NCI-H345 (cell line): ENCODE measurements at places on chromosomes 7 and 10.

DNA sequence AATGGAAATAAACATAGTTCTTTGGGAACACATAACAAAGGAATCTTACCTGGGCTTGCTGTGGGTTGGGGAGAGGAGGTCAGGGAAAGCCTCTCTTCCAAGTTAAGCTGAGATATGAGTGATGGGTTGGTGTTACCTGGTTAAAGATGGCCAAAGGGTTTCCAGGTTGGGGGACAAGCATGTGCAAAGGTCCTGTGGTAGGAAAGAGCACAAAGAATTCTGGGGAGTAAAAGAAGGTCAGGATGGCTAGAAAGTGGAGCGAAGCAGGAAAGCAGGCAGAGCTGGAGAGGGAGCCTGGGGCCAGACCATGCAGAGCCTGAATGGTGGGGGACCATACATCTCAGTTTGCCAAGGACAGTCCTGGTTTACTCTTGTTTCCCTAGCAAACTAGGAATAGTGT is 133.2 kb downstream of the CFAP58 start:
- DNase-seq: no peak

DNA sequence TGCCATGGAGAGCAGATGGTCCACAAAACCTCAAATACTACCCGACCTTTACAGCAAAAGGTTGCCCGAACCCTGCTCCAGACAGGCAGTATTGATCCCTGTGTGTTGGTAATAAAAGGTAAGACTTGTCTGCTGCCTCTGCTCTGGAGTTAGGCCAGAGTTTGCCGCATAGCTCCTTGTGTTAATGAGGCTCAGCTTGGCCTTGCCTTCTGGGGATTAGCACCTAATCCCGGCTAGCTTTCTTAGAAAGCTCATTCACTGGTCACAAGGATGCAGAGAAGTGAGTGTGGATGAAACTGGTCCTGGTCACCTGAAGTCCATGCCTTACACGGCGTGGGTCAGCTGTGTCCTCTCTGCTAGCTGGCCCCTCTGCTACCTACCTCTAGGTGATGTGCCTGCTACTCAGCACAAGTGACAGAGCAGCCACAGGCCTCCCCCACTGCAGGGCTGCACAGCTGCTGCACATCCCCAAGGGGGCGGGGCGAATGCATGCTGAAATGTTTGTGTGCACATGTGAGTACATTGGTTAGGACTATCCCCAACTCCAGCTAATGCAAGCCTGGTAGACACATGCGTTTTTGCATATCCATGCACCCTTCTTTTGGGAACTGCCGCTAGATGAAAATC is 31.7 kb upstream of the SYPL1 start:
- no peak for DNase-seq

DNA sequence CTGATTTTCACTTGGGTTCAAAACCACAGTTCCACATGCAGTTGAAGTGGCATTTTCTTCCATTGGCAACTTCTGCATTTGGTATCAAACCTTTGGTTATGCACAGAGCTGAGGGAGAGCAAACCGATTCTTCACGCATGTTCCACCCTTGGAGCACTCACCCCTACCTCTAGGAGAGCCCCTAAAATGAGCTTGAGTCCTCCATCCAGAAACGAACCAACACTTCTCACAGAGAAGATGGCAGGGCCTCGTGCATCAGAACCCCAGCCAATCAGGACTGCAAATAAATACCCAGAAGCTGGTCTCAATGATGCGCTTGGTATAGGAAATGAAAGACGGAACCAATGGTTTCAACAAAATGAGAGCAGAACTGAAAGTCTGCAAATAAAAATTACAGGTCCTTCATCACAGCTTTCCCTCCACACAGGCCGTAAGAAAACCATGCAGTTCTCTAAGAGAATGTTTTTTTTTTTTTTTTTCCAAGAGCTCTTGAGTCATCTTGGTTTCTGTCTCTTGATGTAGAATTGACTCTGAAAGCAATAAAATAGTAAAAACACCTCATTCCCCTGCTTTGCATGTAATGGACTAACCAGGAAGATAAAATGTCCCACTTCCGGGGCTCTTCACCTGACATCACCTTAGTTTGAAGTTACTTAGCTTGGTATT is 23.9 kb downstream of the KLF6 start:
- DNase-seq: no peak

DNA sequence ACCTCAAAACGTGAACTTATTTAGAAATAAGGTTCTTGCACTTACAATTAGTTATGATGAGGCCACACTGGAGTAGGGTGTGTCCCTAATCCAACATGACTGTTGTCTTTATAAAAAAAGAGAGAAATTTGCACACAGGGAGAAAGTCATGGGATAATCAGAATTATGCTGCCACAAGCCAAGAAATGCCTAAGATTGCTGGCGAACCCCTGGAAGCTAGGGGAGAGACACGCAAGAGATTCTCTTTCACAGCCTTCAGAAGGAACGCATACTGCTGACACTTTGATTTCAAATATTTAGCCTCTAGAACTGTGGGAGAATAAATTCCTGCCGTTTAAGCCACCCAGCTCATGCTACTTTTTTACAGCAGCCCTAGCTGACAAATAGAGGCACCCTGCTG is 138.3 kb downstream of the CCDC71L start:
- no peak for DNase-seq

DNA sequence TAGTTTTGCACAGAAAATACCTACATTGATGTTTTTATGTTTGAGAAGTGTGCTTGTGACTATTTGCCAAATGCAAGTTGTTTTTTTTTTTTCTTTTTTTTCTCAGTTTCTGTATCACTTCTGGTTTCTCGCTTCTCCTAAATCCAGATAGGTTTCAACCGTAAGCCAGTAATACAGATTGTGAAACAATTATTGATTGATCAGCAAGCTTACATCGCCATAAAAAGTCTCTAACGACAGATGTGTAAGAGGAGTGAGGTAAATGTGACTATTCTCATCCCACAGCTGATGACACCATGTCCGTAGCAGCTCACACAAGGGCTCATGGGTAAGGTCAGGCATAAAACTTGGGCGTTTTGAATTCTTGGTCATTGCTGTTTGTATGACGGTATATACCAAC is 202.8 kb upstream of the AKR1E2 start:
- no peak for DNase-seq

- no peak for DNase-seq
Measured at GRCh38 chr10:72066318-72067284, 21.8 kb downstream of the SPOCK2 start.

- DNase-seq: no peak
Measured at GRCh38 chr10:16612115-16612980, 90.7 kb upstream of the C1QL3 start.

DNA sequence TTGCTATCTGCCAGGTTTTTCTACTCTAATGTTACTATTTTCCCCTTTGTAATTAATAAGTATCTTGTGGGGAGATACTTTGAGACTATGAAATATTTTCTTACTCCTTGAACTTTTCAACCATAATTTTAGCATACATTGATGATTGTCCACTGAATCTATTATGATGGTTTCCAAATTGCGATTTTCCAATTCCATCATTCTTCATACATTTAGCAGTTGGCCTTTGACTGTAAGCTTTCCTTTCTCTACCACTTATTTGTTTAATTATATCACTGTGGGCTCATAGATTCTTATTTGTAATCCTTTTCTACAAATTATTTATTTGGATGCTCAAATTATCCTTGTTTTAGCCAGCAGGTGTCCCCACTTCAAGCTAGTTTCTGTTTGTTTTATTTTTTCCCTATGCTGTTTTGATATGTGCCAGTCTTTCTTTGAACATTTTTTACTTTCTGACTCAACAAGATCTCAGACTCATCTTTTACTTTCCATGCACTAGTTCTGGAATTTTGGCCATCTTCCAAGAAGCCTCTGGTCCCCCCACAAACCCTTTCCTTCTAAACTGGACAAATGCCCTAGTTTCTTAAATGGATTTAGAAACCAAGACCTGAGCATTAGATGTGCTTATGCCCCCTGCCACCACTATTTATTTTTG is 11.4 kb upstream of the MRPS16 start:
- DNase-seq: no peak

DNA sequence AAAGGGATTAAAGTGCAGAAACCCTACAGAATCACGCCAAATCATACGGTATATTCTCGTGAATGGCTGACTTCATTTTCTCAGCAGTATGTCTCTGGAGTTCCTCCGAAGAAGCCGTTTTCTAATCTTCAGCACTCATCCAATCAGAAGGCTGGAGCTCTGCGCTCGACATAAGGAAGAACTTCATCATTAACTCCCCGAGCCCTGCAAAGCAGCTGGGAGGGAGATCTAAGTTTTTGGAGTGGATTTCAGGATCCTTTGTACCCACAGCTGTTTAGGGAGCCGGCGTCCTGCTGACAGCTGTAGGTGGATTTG is 40.7 kb upstream of the SDK1 start:
- no peak for DNase-seq

GRCh38 chr10:65544756-65545155 is 1381.1 kb upstream of the LRRTM3 start:
- no peak for DNase-seq

- DNase-seq: no peak
Measured at GRCh38 chr10:121828045-121828444, 99.8 kb downstream of the ATE1 start.

GRCh38 chr10:47451273-47451997 is 32.5 kb downstream of the ANXA8 start:
- no peak for DNase-seq

DNA sequence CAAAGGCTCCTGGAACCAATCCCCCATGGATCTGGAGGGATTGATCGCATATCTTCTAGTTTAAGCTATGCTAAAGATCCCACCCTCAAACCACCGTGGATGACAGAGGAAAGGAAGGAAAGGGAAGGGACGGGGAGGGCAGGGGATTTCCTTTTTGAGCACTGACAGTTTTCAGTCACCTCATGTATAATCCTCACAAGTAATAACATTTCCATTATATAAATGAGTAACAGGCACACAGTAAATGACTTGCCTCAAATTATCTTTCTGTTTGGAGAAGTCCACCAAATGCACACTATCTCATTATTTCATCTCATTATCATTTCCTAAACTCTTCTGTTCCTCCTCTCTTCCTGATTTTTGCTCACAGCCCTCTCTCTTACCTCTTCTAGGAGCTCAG is 127.1 kb upstream of the AOAH start:
- DNase-seq: no peak

GRCh38 chr7:45098983-45099839 is 10.4 kb upstream of the NACAD start:
- no peak for DNase-seq

DNA sequence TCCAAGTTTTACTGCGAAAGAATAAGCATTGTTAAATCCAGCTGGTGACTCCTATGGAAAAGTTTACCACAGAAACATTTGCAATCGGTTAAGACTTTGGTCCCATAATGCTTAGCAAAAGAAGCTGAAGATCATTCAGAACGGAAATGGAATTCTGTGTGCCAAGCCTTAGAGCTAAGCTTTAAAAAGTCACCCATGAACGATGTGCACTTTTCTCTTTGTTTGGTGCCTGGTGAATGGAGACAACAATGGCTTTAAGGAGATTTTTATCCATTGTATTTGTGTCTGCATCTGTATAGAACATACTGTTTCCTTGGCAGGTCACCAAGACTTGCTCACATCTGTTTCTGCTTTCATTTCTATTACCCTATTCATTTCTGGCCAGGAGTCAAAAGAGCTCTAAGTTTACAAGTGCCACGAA is 26.3 kb upstream of the COL1A2 start:
- peak; percentile 51 for DNase-seq

DNA sequence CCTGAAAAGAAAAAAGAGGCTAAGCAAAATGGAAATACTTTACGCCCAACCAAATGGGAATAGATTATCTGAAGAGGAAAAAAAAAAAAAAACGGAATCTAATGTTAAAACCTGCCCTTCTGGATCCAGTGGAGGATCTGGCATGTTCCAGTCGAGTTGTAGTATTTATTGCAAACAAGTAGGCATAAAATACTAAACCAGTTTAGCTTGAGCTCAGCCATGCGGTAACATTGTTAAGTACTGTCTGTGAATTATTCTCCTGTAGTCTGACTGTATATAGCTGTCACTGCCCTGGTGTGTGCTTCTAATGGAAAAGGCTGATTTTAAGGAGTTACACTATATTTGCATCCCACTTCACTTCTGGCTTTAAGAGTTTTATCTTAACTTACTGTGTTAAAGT is 40.3 kb downstream of the CELF2 start:
- DNase-seq: no peak

DNA sequence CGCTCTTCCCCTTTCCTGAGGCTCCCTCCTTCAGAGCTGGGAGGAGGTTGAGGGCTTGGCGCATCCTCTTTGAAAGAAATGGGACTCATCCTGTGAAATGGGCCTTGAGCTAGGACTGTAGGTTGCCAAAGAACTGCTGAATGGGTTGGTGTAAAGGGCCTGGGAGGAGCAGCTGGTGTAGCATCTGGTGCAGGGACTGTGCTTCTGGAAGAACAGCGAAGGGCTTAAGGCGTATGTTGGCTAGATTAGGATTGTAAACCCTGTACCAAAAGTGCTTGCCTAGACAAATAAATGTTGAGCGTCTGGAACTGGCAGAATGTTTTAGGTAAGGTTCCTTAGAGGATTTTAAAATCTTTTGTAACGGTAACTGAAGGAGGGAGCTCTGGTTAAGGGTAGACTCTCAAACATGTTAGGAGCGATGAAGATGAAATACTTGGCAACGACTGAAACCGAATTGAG is 563 bp downstream of the STAM start:
- DNase-seq: no peak

GRCh38 chr7:13532028-13532753 is 457.3 kb downstream of the ETV1 start:
- DNase-seq: peak; percentile 28
